ENCODE measurements at places on chromosomes 4 and X. TPM values are rescaled to one million over a fixed set of nuclear protein-coding genes. Genes with fewer than 3 reads are reported as not detected.

PARM1 gene
- total RNA-seq: 89.1 TPM

IL1RAPL2 gene
- not detected for total RNA-seq

DCHS2 gene
- total RNA-seq: not detected

NKRF gene
- 4.0 TPM for total RNA-seq

GPR82 gene
- 0.53 TPM for total RNA-seq

DNA sequence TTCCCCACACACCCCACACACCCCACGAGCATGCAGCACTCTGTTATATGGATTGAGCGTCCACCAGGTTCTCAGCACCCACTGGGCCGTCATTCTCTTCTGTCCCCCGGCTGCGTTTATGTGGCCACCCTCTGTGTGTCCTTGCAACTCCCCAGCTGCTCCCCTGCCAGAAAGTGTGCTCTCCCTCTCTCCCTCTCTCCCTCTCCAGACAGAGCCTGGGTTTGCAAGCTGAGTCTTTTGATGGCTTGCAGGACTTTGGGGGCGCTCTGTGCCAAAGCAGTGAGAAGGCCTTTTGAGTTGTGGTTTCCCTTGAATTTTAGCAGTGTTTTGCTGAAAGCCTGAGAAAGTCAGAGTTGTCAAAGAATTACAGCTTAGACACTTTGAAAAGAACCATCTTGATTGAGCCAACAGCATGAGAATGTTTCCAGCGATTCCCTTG lies 173.5 kb downstream of the DCLK2 start:
- DNase-seq: no peak

DNA sequence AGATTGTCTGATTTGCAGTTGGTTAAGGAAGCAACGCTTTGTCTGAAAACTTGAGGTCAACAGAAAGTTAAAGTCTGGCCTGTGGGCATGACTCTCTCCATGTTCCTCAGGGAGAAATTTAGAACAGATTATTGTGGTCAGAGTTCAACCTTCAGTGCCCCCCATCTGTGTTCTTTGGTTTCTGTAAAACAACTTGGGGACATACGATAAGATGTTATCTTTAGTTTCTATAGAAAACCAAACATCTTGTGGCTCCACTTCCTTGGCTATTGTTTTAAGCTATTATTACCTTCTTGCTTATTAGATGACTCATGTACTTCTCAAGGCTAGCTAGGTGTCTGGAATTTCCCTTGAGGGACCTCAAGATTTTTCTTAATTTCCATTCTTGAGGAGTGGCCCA lies 507.7 kb downstream of the PDHA2 start:
- DNase-seq: no peak

DNA sequence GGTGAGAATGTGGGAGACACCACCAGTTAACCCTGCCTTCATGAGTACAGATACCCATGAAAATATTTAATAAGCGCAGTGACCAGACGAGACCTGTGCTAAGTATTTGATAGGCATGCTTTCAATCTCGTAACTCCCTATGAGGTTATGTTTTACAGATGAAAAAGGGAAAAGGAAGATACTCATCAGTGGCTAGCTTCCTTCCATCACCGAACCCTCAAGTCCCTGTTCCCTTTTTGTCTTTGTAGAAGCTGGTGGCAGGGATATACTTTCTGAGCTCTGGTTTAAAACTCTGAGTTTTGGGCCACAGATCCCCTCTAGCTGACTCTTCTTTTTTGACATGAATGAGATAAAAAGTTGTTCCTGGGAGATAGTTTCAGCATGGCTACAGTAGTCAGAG lies 26.3 kb downstream of the AFF1 start:
- no peak for DNase-seq

- DNase-seq: no peak
Measured at GRCh38 chrX:31139961-31140360, 68.1 kb upstream of the FTHL17 start.

GRCh38 chr4:133188433-133189146 lies 39.5 kb downstream of the PCDH10 start:
- no peak for DNase-seq

DNA sequence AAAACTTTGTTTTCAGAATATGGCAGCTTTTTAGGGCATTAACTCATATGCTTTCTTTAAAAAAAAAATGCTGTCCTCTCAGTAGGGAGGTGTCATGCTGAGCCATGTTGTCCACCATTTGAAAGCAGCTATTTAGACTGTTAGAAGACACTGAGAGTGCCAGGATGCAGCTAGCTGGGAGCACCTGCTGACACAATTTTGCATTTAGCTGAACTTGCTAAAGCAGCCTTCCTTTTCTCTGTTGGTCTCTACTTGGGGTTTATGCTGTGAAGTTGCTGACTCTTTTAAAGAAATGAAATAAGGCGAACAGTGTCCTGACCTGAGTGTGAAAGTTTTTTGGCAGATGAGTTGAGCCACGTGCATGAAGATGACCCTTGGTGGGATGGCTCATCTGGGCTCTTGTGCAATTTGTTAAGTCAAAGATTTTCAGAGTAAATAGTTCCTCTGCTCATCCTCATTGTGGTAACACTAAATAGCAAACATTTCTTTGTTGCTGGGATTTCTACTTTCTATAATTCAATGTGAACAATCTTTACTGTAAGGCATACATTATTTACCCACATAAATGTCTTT lies 64.5 kb downstream of the CDS1 start:
- DNase-seq: no peak

DNA sequence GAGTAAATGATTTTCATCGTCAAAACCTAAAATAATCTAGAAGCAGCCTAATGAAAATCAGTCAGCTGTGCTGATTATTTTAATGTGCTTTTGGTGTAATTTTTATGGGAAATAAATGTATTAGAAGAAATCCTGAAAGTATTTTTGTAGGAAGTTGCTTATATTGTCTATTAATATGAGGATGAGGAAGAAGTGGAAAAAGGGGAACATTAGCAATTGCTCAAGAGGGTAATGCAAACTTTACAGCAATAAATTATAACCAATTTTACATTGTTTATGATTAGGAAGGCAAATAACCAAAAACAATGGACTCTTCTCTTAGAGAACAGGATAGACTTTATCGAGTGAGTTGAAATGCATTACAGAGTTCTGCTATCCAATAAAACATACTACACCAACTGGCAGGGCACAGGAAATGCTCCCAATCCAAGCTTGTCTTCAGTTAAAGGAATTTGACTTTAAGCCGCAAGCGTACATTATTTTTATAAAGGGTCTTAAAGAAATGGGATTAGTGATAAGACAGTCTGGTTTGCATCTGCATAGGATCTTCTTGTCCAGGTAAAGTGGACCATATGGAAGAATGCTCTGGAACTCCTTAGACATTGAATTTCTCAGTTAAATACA lies 374.8 kb downstream of the PDGFC start:
- DNase-seq: no peak

DNA sequence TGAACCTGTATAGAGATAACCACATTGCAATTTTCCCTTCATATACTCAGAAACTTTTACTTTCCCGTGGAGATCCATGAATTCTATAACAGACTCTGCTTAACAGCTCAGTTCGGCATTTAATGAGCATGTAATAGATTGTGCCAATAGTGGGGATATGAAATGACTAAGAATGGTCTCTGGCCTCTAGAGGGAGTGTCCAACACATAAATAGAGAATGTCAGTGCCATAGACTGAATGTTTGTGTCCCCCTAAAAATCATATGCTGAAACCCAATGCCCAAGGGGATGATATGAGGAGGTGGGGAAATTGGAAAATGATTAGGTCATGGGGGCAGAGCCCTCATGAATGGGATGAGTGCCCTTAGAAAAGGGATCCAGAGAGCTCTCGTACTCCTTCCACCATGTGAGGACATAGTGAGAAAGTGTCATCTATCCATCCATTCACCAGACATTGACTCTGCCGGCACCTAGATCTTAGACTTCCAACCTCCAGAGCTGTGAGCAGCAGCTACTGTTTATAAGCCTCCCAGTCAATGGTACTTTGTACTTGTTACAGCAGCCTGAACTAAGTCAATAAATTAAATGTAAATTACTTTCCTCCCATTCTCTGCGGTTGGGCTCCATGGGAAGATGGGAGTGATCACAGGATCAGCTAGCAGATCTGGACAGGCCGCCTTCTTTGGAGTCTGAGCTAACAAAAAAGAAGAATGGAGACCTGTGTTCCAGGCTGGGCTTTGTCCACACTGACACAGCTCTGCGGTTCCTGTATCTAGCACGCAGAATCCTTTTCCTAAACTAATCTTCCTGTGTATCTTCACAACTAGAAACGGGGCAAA lies 28.1 kb upstream of the HPSE start:
- DNase-seq: no peak

DNA sequence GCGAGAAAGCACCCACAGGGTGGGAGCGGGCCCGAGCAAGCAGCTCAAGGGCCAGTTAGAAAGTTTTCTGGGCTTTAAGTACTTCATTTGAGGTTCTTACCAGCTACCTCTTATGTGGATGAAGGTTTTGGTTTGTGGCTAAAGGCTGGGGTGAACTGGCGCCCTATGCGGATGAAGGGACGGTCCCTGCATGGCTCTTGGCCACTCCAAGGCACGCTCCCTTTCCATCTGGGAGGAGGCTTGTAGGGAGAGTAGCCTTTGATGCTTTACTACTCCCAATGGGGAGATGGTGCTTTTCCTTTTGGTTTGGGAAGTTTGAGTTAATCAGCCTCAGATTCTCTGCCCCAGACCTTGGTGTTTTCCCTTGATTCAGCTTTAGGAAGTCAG lies 17.7 kb downstream of the MRFAP1 start:
- no peak for DNase-seq

GRCh38 chrX:13670197-13670596 lies 17.3 kb downstream of the TCEANC start:
- DNase-seq: no peak

DNA sequence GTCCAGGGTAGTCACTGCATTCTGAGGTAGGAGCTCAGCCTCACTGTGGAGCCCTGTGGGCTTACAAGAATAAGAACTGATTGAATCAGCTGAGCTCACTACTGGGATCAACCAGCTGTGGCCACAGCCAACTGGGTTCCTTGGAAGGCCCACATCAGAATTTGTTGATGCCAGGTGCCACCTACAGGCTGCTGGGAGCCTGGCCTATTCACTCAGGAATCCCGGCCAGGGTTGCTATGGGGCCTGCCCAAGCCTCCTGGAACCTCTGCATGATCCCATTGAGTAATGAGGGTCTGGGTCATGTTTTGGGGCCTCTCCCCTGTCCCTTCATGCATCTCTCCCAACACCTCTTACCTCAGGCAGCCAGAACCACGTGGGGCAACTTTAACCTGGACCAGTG lies 53.9 kb upstream of the KIAA1210 start:
- no peak for DNase-seq

DNA sequence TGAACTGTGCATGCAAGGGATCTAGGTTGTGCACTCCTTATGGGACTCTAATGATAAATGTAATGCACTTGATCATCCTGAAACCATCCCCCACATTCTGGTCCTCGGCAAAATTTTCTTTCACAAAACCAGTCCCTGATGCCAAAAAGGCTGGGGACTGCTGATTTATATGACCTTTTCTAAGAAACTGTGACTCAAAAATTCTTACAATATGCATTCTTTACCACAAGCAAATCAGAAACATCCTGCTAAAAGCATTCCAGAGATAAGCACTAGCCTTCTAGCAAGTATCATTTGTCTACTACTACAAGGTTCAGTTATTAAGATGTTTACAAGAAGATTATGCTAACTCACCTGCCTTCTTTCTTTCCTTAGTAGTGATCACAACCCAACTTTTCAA lies 166.5 kb upstream of the PCDH7 start:
- DNase-seq: no peak

GRCh38 chr4:158786121-158786601 lies 17.3 kb downstream of the FNIP2 start:
- DNase-seq: no peak

GRCh38 chrX:43016021-43016420 lies 238.1 kb upstream of the PPP1R2C start:
- DNase-seq: no peak

DNA sequence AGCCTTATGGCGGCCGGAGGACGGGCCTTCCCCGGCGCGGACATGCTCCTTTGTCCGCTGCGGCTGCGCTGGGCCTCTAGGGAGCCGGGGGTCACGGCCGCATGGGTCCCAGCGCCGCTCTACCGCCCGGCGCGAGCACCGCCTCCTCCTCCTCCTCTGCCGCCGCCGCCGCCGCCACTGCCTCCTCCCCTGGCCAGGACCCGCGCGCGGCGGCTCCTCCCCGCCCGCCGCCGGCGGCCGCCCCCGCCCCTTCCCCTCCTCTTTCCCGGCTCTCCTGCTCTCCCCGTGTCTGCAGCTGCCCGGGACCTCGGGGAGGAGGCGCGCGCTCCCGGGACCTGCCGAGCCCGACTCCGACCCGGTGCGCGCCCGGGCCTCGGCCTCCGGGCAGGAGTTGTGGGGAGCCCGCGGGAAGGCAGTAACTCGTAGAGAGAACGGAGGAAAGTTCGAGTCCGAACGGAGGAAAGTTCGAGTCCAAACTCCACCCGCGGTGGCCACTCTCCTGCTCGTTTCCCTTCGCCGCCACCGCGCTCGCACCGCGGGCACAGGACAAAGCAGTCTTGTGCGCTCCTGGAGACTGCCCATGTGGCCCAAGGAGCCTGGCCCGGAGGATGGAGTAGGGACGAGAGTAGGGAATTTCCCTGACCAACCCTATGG lies at the start of gene ADGRA3:
ADGRA3 (minus strand) TSS at position 179 of the 654 bp plus-strand sequence. CDS start 282 bp downstream, outside the sequence.
- DNase-seq: peak; percentile 75

DNA sequence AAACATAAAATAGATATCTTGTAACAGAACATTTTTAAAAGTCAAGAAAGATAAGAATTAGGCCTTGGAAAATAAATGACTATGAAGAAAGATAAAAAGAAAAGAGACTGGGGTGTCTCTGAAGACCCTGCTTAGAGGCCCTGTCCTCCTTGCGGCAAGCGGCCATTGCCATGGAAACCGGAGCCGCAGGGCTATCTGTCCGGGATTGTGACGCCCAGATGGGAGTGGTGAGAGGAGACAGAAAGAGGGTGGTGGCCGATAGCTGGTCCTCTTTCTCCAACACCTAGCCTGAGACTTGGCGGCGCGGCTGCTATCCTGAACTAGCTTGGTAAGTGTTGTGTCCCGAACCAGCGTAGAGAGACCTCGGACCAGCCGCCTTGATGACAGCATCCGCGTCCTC lies at the start of gene DUSP21:
DUSP21 (plus strand) TSS at position 269 of the 400 bp plus-strand sequence; CDS start at position 381, 112 bp downstream.
- no peak for DNase-seq

- DNase-seq: no peak
Measured at GRCh38 chr4:171588051-171588545, 225.1 kb upstream of the GALNTL6 start.

GRCh38 chr4:86834901-86835300 lies 14.3 kb downstream of the SLC10A6 start:
- no peak for DNase-seq

DNA sequence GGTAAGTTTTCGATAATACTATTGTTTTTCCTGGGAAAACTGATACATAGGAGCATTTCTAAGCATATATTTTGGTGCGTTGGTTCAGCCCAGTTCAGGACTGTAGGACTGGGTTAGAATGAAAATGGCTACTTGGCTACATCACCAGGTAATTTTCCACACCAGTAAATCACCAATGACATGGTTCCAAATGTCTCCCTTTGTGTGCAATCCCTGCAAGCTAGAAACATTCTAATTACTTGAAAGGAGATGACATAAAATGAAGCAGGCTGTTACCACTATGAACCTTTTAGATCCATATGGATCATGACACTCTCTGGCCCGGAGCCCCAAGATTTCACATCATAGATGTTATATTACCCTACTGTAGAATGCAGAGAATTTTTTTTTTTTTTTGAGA lies 577.4 kb upstream of the FTHL17 start:
- DNase-seq: no peak

Measured in left cardiac atrium (tissue), 4 donors.